Breast epithelium (tissue), 4 donors: ENCODE measurements at places on chromosomes 7 and 10. TPM values are rescaled to one million over a fixed set of nuclear protein-coding genes. Genes with fewer than 3 reads are reported as not detected.
A peak's percentile ranks its signal among the peaks of the same experiment; 100 is the strongest.

Gene TRDMT1
- total RNA-seq, result 13.4 TPM

DNA sequence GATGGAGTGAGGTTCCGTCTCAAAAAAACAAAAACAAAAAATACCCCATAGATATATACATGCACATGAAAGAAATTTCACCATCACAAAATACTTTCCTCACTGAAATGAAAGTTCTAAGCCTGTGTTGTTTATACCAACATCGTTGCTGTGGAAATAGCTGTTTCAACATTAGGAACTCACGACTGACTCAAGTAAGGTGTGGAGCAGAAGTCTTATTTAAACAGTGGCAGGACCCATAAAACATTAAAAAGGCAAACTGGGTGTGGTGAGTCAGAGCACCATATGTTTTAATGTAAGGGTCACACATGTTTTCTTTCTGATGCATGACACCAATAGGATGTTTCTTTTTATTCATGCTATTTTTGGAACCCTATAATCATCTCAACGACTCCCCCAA, 48.3 kb downstream of the BAIAP2L1 start:
- H3K36me3 ChIP-seq, result no peaks in the 10 kb centered on the region
- H3K27me3 ChIP-seq, result no peaks in the 10 kb centered on the region

Gene GARIN1A
- 0.96 TPM for total RNA-seq

Gene PRXL2A
- 88.4 TPM for total RNA-seq

GRCh38 chr7:130948822-130949221, 214.8 kb upstream of the KLF14 start:
- no peaks in the 10 kb centered on the region for H3K36me3 ChIP-seq
- H3K27me3 ChIP-seq, result no peaks in the 10 kb centered on the region
- no peak overlapping the region for H3K4me3 ChIP-seq
- DNase-seq, result no peak
- H3K4me1 ChIP-seq, result no peaks in the 10 kb centered on the region
- no peak overlapping the region for H3K27ac ChIP-seq

DNA sequence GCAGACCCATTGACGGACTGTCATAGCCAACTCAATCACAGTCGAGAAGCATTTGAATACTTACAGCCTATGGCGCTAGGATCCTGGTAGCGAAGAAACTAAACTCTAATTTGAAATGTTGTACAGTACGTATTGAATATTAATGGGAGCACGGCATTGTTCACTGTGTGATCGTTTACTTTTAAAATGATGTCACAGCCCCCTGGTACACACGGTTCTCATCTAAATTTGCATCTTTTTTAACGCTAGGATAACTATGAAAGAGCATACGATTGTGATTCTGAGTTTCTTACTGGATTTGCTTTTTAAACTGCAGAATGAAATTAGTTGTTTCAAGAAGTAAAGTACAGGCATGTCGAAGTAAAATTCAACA, 895 bp upstream of the NAPEPLD start:
- H3K4me3 ChIP-seq, result peak overlapping the region; percentile 77
- H3K4me1 ChIP-seq, result peaks cover 14% of the 10 kb centered on the region
- H3K36me3 ChIP-seq, result no peaks in the 10 kb centered on the region
- no peaks in the 10 kb centered on the region for H3K27me3 ChIP-seq

- no peak overlapping the region for H3K27ac ChIP-seq
- H3K36me3 ChIP-seq, result no peaks in the 10 kb centered on the region
- H3K27me3 ChIP-seq, result no peaks in the 10 kb centered on the region
- no peaks in the 10 kb centered on the region for H3K4me1 ChIP-seq
Measured at GRCh38 chr7:28272461-28272877, 91.9 kb upstream of the JAZF1 start.

DNA sequence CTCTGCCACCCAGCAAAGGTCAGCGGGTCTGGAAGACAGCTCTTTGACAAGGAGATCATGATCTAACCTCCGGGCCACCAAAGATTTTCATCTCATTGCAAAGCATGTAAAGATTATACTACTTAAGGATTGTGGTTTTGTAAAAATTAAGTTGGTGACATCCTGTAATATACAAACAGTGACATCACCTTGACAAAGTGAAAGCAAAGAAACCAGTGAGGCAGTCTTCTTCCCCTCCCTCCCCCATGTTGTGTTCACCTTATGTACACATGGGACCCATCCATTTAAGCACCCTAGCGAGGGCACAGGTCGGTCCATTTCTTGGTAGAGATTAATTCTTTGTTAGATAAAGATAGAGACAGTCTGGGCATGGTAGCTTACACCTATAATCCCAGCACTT, 3.9 kb downstream of the MDH2 start:
- peaks cover 4% of the 10 kb centered on the region for H3K4me1 ChIP-seq
- no peak for DNase-seq
- no peak overlapping the region for H3K27ac ChIP-seq
- no peak overlapping the region for H3K4me3 ChIP-seq

Gene PIK3AP1
- 9.8 TPM for total RNA-seq

DNA sequence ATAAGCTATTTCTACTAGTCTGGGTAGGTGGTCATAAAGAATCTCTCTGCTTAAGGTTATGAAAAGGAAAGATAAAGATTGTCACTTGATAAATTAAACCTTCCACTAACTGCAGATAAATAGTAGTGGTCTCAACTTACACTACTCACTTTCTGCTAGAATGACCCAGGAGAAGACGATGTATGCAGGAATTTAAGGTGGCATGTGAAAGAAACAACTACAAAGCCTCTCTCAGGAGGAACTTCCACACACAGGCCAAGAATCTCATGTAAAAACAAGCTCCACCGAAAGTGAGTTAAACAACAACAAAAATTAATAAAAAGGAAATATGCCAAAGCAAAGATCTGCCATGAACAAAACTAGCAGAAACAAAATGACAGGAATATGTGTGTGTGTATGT, 165.4 kb downstream of the CDC14C start:
- no peaks in the 10 kb centered on the region for H3K27me3 ChIP-seq
- no peak overlapping the region for H3K4me3 ChIP-seq
- no peaks in the 10 kb centered on the region for H3K36me3 ChIP-seq

Gene NPSR1
- not detected for total RNA-seq

Gene STRA8
- total RNA-seq, result not detected

Gene TSPAN33
- total RNA-seq, result 11.4 TPM

DNA sequence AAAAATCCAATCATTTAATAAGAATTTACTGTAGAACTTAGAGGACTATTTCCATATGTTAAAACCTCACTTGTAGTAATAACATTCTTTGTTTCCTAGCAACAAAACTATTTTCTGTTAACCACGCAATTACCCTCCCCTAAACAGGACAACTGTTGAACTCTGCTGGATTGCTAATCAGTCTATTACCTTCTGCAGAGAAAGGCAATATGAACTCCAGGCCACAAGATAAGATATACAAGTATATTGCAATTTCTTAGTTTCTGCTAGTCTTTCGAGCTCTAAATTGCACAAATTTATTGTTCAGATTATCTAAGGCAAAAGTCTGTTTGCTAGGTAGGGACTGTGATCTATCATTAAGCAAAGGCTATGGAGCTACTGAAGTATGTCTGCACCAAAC, 920.1 kb upstream of the LRRN3 start:
- no peak overlapping the region for H3K4me3 ChIP-seq
- no peaks in the 10 kb centered on the region for H3K36me3 ChIP-seq
- H3K27me3 ChIP-seq, result no peaks in the 10 kb centered on the region
- no peaks in the 10 kb centered on the region for H3K4me1 ChIP-seq
- no peak for DNase-seq

- H3K27ac ChIP-seq, result peak overlapping the region; percentile 92
- H3K4me1 ChIP-seq, result peaks cover 7% of the 10 kb centered on the region
- H3K36me3 ChIP-seq, result peaks cover 4% of the 10 kb centered on the region
- DNase-seq, result no peak
- H3K4me3 ChIP-seq, result peak overlapping the region; percentile 78
Measured at GRCh38 chr7:103348452-103348851, 1.0 kb downstream of the PSMC2 start.

Gene UBN2
- 12.8 TPM for total RNA-seq

Gene SFRP4
- total RNA-seq, result 23.7 TPM

- no peaks in the 10 kb centered on the region for H3K27me3 ChIP-seq
- H3K36me3 ChIP-seq, result no peaks in the 10 kb centered on the region
- no peaks in the 10 kb centered on the region for H3K4me1 ChIP-seq
- DNase-seq, result no peak
- H3K4me3 ChIP-seq, result no peak overlapping the region
Measured at GRCh38 chr7:155021699-155022145, 18.8 kb upstream of the PAXIP1 start.

GRCh38 chr7:16891338-16891737, 9.6 kb upstream of the AGR3 start:
- DNase-seq, result no peak
- no peaks in the 10 kb centered on the region for H3K4me1 ChIP-seq
- no peaks in the 10 kb centered on the region for H3K27me3 ChIP-seq
- no peak overlapping the region for H3K27ac ChIP-seq
- H3K4me3 ChIP-seq, result no peak overlapping the region

DNA sequence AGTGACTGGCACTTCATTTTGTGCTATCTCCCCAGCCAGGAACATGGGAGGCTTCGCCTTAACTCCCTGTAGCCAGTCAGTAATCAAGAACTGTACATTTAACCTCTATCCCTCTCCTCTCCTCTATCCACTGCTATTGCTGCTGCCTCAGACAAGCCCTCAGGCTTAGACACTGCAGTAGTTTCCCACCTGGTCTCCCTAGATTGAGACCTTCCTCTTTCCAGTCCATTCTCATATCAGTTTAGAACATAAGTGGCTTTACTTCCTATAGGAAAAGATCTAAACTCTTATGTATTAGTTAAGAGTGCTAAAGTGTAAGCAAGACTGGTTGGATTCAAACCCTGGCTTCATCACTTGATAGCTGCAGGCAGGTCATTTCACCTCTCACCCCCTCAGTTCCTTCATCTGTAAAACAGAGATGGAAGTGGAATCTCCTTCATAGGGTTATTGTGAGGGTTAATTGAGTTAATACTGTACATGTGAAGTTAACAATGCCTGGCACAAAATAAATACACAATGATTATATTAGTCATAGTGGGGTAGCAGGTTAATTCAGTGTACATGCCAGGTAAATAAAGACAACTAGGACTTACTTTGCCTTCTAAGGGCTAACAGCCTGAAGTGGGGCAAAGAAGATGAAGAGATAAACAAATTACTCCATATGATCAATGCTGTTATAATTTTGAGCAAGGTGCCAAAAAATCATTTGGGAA, 76.1 kb downstream of the ZNF277 start:
- no peak for DNase-seq
- no peaks in the 10 kb centered on the region for H3K36me3 ChIP-seq

Gene RNLS
- 29.1 TPM for total RNA-seq

DNA sequence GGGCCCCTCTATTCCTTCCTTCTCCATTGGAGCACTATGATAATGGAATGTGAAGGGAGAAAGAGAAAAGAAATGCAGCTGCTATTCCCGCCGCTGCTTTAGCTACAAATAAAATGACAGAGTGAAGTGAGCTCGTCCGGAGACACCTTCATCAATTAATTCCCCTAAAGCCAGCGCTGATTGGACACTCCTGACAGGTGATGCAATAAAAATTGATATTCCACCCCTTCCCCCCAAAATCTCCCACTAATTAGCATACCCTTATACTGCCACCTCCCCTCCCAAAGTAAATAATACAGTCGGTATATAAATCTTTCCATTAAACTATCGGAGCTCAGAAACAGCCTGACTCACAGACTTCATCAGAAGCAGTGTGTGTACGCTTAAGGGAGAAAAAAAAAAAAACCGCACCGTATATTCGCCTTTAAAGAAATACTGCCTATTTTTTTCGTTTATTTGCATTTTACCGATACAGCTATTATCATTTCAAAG, 7.3 kb downstream of the SKIDA1 start:
- H3K27me3 ChIP-seq, result peaks cover 16% of the 10 kb centered on the region
- H3K4me1 ChIP-seq, result peaks cover 6% of the 10 kb centered on the region
- DNase-seq, result no peak
- peak overlapping the region; percentile 81 for H3K27ac ChIP-seq
- no peaks in the 10 kb centered on the region for H3K36me3 ChIP-seq

Gene HOXA9
- total RNA-seq, result 7.5 TPM

DNA sequence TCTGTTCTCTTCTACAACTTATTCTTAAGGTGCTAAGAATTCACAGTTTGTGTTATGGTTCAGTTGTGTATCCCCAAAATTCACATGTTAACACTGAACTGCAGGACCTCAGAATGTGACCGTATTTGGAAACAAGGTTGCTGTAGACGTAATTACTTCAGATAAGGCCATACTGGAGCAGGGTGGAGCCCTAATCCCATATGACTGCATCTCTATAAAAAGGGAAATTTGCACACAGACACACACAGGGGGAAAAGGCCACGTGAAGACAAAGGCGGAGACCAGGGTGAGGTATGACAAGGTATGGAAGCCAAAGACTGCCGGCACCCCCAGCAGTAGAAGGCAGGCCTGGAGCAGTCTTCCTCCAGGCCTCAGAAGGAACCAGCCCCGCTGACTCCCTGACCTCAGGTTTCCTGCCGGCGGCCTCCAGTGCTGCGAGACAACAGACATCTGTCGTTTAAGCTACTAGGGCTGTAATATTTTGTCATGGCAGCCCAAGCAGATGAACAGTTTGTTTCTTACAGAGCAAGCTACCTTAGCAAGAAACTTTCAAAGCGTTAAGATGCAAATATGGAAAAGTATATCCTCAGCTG, 98.7 kb downstream of the PROSER2 start:
- no peak for DNase-seq
- no peaks in the 10 kb centered on the region for H3K27me3 ChIP-seq
- H3K4me1 ChIP-seq, result no peaks in the 10 kb centered on the region

GRCh38 chr10:128059266-128059981, 66.8 kb downstream of the MKI67 start:
- H3K4me3 ChIP-seq, result no peak overlapping the region
- no peaks in the 10 kb centered on the region for H3K27me3 ChIP-seq
- no peak for DNase-seq
- H3K27ac ChIP-seq, result no peak overlapping the region
- H3K4me1 ChIP-seq, result peaks cover 23% of the 10 kb centered on the region

Gene FOXP2
- 21.3 TPM for total RNA-seq

DNA sequence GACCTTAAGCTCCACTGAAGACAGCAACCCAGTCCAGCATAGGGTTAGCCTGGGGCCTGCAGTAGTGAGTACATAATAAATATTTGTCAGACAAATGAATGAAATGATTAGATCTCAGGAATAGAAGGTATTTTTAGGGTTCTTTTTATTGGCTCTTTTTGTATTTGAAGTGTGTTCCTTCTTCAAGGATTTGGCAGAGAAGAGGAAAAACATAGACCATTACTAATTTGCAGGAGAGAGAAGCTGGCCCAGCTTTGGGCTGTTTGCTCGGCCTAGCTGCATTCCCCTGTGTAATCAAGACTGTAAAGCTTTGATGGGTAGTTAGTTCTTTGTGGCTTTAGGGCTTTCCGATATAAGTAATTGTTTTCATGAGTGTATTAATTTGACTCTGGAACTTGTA, 64.2 kb downstream of the CNNM2 start:
- no peaks in the 10 kb centered on the region for H3K4me1 ChIP-seq
- H3K27ac ChIP-seq, result no peak overlapping the region
- no peaks in the 10 kb centered on the region for H3K27me3 ChIP-seq
- no peaks in the 10 kb centered on the region for H3K36me3 ChIP-seq
- no peak for DNase-seq
- H3K4me3 ChIP-seq, result no peak overlapping the region
